Myometrial cell (primary cell): ENCODE measurements at places on chromosomes 1 and 21. TPM values are rescaled to one million over a fixed set of nuclear protein-coding genes. Genes with fewer than 3 reads are reported as not detected.

Gene GJA9
- total RNA-seq, result not detected in 2 replicates

Gene TRIM67
- total RNA-seq, result not detected in 2 replicates

Gene ARHGEF19
- total RNA-seq, result 7.8 and 14.7 TPM in 2 replicates

Gene GUCA2B
- not detected in 2 replicates for total RNA-seq

Gene SYTL1
- total RNA-seq, result 2.8 TPM in 1 of 2 replicates, not detected in the other
